ENCODE measurements at places on chromosomes 7 and 10.

DNA sequence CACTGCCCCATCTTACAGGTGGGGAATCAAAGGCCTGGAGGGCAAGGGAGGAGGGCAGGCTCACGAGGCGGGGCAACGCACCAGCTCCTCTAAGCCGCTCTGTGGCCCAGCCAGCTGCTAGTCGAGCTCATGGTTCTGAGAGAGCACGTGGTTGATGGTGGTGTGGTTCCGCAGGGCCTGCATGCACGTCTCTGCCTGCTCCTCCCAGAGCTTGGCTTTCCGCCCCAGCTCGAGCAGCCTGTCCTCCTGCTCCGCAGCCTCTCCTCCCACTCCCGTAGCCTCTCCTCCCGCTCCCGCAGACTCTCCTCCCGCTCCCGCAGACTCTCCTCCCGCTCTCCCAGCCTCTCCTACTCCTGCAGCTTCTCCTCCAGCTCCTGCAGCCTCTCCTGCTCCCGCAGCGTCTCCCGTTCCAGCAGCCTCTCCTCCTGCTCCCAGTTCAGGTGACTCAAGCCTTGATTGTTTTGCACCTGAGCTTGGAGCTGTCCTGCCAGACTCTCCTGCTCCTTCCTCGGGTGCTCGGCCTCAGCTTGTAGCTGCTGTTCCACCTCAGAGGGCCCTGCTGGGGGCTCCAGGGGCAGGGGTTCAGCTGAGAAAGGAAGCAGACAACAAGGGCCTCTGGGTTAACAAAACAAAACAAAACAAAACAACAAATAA, 19.1 kb upstream of the MTPAP start:
- H3K36me3 ChIP-seq: no peaks in the 10 kb centered on the region
- H3K4me3 ChIP-seq: no peak overlapping the region
- H3K27me3 ChIP-seq: no peaks in the 10 kb centered on the region
- no peak overlapping the region for H3K27ac ChIP-seq

DNA sequence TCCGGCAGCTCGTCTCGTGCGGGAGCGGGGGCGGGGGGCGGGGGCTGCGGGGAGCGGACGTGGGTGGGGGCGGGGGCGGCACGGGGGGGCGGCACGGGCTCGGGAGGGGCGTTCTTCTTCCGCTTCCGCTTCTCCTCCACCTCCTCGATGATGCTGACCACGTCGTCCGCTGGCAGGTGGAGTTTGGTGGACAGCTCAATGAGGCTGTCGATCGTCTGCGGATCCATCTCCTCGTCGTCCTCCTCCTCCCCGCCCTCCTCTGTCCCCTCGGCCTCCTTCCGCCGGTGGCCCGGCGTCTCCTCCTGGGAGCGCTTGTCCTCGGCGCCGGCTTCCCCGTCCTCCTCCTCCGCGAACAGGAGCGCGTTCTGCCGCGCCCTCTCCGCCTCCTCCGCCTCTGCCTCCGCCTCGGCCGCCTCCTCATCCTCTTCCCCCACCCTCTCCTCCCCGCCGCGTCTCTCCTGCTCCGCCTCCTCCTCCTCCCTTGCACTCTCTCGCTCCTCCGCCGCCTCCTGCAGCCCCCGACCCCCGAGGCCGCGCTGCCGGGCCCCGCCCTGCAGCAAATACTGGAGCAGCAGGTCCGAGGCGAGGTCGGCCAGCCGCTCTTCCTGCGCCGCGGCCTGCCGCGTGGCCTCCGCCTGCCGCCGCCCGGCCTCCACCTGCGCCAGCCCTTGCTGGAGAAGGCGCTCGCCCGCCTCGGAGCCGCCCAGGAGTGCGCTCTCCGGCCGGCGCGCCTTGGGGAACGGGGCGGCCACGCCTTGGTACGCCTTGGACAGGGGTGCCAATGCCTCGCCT, 1.9 kb downstream of the VGF start:
- peak overlapping the region; percentile 25 for H3K4me3 ChIP-seq
- no peak overlapping the region for H3K27ac ChIP-seq
- H3K4me1 ChIP-seq: peaks cover 40% of the 10 kb centered on the region
- peaks cover 22% of the 10 kb centered on the region for H3K36me3 ChIP-seq
- DNase-seq: no peak

DNA sequence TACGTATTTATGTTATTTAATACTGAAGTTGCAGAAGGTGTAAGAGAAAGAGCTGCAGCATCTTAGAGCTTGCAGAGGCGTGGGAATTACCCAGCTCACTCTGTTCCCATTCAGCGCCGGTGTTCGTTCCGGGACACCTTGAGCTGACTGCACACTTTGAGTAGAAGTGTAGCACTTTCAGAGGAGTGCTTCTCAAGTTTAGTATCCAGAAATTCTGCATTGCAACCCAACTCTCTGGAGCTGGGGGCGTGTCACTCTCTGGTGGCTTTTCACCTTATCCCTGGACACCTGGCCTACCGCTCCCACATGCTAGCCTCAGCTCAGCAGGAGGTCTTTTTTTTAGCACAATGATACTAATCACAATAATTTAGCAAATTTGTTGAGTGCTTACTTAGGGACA, 66.4 kb upstream of the SHH start:
- H3K27me3 ChIP-seq: no peaks in the 10 kb centered on the region
- H3K4me3 ChIP-seq: no peak overlapping the region
- no peak overlapping the region for H3K27ac ChIP-seq
- DNase-seq: peak; percentile 67
- H3K36me3 ChIP-seq: no peaks in the 10 kb centered on the region

- no peak overlapping the region for H3K27ac ChIP-seq
- H3K36me3 ChIP-seq: no peaks in the 10 kb centered on the region
- no peaks in the 10 kb centered on the region for H3K4me1 ChIP-seq
- H3K27me3 ChIP-seq: no peaks in the 10 kb centered on the region
Measured at GRCh38 chr10:118682533-118682932, 72.2 kb downstream of the CACUL1 start.

- DNase-seq: peak; percentile 55
- H3K27ac ChIP-seq: peak overlapping the region; percentile 34
- no peak overlapping the region for H3K4me3 ChIP-seq
- no peaks in the 10 kb centered on the region for H3K27me3 ChIP-seq
Measured at GRCh38 chr10:43126759-43127424, 11.4 kb upstream of the CSGALNACT2 start.

GRCh38 chr10:20936396-20936795, 39.3 kb upstream of the NEBL start:
- H3K27ac ChIP-seq: no peak overlapping the region
- H3K4me1 ChIP-seq: peaks cover 4% of the 10 kb centered on the region
- H3K27me3 ChIP-seq: no peaks in the 10 kb centered on the region
- H3K4me3 ChIP-seq: no peak overlapping the region
- H3K36me3 ChIP-seq: no peaks in the 10 kb centered on the region
- DNase-seq: no peak

DNA sequence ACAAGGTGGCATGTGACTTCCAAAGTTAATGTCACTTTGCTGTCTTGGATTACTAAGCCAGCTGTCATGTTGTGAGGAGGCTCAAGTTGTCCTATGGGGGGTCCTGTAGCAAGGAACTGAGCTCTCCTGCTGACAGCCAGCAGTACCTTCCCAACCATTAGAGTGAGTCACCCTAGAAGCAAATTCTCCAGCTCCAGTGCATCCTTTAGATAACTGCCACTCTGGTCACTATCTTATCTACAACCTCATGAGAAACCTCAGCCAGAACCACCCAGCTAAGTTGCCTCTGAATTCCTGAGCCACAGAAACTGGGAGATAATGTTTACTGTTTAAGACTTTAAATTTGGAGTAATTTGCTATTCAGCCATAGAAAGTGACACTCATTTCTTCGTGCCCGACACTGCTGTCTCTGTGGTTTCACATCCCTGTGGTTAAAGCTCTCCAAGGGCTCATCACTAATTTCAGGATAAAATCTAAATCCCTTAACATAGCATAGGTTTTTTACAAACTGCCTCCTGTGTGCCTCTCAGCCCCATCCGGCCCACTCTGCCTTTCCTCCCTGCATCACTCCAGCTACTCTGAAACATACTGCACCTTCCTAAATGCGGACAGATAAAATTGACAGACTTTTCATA, 83.5 kb downstream of the PRR15 start:
- H3K36me3 ChIP-seq: no peaks in the 10 kb centered on the region
- no peaks in the 10 kb centered on the region for H3K4me1 ChIP-seq
- no peaks in the 10 kb centered on the region for H3K27me3 ChIP-seq

GRCh38 chr10:89129911-89130310, 77.2 kb downstream of the CH25H start:
- H3K27me3 ChIP-seq: no peaks in the 10 kb centered on the region
- H3K27ac ChIP-seq: no peak overlapping the region
- H3K36me3 ChIP-seq: no peaks in the 10 kb centered on the region
- no peak overlapping the region for H3K4me3 ChIP-seq
- peaks cover 5% of the 10 kb centered on the region for H3K4me1 ChIP-seq

DNA sequence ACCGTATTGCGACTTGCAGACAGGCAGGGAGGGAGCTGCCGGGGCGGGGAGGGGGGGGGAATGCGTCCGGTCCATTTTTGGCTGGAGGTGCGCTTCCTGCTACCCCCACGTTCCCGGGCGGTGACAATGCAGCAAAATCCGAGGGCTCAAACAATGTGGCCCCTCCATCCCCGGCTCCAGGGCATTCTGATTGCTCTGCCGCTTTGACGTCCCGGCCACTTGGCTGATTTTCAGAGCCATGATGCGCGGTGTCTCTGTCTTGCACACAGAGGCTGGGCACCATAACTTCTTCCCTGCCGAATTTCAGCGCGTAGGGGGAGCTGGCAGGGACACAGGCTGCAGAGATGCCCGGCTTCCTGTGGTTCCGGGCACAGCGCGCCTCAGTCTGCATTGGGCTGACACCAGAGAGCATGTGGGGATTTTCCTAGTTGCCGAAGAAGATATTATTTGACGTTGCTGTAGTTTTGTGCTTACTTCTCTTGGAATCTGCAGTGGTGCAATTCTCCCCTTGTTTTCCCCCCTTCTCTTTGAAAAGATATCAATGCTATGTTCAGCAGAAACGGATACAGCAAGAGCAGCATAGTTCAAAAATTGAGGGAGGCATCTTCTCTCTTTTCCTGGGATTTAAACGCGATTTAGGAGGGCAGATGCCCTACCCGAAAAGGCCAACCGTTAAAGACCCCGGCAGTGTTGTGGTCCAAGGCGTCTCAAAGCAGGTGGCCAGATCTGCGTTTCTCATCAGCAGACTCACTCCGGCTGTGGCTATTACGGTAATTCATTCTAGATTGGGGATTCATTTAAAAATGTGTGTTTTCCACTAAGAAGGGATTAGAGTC, 1.4 kb downstream of the HECW1 start:
- peaks cover 10% of the 10 kb centered on the region for H3K27me3 ChIP-seq
- peak overlapping the region; percentile 27 for H3K4me3 ChIP-seq
- H3K36me3 ChIP-seq: no peaks in the 10 kb centered on the region
- no peak for DNase-seq
- H3K27ac ChIP-seq: no peak overlapping the region

GRCh38 chr7:107691716-107692115, 31.1 kb downstream of the SLC26A4 start:
- H3K27ac ChIP-seq: no peak overlapping the region
- DNase-seq: no peak
- H3K36me3 ChIP-seq: no peaks in the 10 kb centered on the region
- H3K27me3 ChIP-seq: no peaks in the 10 kb centered on the region
- H3K4me1 ChIP-seq: peaks cover 5% of the 10 kb centered on the region

- no peak overlapping the region for H3K27ac ChIP-seq
- no peak overlapping the region for H3K4me3 ChIP-seq
- no peak for DNase-seq
- no peaks in the 10 kb centered on the region for H3K36me3 ChIP-seq
- no peaks in the 10 kb centered on the region for H3K4me1 ChIP-seq
Measured at GRCh38 chr7:31033674-31034300, 18.3 kb upstream of the ADCYAP1R1 start.

DNA sequence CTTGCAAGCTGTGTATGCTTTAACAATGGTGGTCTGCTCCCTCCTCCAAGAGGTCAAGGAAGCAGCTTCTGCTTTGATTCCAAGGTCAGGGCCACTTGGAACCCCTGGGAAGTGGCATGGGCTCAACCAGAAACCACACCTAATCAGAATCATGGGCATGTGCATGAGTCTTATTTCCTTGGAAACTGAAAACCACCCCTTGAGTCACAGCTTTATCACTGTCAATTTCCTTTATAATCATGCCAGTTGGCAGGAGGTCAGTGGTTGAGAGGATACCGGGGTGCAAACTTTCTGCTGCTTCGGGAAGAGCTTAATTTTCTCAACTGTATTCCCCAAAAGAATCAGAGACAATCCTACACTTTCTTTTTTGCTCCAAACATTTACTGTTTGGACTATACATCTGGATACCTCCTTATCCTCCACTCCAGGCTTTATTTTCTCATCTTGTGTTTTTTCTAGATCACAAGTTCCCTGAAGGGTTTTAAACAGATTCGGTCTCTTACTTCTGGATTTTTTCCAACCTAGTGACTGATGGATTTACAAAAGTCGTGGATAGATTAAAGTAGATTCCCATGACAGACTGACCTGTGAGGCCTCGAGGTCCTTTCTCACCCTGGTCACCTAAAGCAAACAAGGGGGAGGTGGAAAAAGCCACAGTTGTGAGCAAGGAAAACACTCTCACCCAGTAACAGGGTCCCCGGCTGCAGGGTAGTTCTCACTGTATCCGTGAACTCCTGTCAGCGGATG, 36.0 kb downstream of the COL17A1 start:
- H3K36me3 ChIP-seq: no peaks in the 10 kb centered on the region
- no peak overlapping the region for H3K27ac ChIP-seq
- H3K27me3 ChIP-seq: no peaks in the 10 kb centered on the region

- H3K4me1 ChIP-seq: peaks cover 5% of the 10 kb centered on the region
- no peaks in the 10 kb centered on the region for H3K27me3 ChIP-seq
- H3K36me3 ChIP-seq: no peaks in the 10 kb centered on the region
- no peak overlapping the region for H3K4me3 ChIP-seq
- no peak overlapping the region for H3K27ac ChIP-seq
Measured at GRCh38 chr10:88361494-88361893, 221.6 kb downstream of the RNLS start.

DNA sequence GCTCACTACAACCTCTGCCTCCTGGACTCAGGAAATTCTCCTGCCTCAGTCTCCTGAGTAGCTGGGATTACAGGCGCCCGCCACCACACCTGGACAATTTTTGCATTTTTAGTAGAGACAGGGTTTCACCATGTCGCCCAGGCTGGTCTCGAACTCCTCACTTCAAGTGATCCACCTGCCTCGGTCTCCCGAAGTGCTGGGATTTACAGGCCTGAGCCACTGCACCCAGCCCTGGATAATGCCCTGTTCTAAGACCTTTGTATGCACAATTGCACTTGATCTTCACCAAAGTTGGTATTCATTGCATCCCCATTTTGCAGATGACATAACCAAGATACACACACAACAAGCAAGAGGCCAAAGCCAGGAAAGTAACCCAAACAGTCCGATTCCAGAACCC, 97.7 kb upstream of the CARD11 start:
- no peaks in the 10 kb centered on the region for H3K4me1 ChIP-seq
- no peak overlapping the region for H3K27ac ChIP-seq
- no peaks in the 10 kb centered on the region for H3K36me3 ChIP-seq
- H3K4me3 ChIP-seq: no peak overlapping the region
- DNase-seq: no peak
- H3K27me3 ChIP-seq: no peaks in the 10 kb centered on the region

- H3K4me3 ChIP-seq: no peak overlapping the region
- H3K27me3 ChIP-seq: no peaks in the 10 kb centered on the region
- H3K36me3 ChIP-seq: no peaks in the 10 kb centered on the region
- DNase-seq: no peak
- no peak overlapping the region for H3K27ac ChIP-seq
- no peaks in the 10 kb centered on the region for H3K4me1 ChIP-seq
Measured at GRCh38 chr7:102211590-102212550, 74.8 kb upstream of the SH2B2 start.

- H3K4me3 ChIP-seq: no peak overlapping the region
- H3K4me1 ChIP-seq: no peaks in the 10 kb centered on the region
- H3K27ac ChIP-seq: no peak overlapping the region
- no peak for DNase-seq
- H3K36me3 ChIP-seq: no peaks in the 10 kb centered on the region
Measured at GRCh38 chr10:103802637-103803353, 52.6 kb downstream of the SH3PXD2A start.

- no peak overlapping the region for H3K27ac ChIP-seq
- H3K4me3 ChIP-seq: no peak overlapping the region
- no peak for DNase-seq
- H3K27me3 ChIP-seq: no peaks in the 10 kb centered on the region
Measured at GRCh38 chr7:45912972-45913371, 8.1 kb downstream of the IGFBP3 start.

Measured in vagina (tissue), 2 donors.